Activated T-helper 9 cell treated with anti-CD3 and anti-CD28 coated beads, Interleukin-2, amount 50 U/mL, for 16 hours (primary cell): ENCODE measurements at places on chromosomes 13 and 19.

DNA sequence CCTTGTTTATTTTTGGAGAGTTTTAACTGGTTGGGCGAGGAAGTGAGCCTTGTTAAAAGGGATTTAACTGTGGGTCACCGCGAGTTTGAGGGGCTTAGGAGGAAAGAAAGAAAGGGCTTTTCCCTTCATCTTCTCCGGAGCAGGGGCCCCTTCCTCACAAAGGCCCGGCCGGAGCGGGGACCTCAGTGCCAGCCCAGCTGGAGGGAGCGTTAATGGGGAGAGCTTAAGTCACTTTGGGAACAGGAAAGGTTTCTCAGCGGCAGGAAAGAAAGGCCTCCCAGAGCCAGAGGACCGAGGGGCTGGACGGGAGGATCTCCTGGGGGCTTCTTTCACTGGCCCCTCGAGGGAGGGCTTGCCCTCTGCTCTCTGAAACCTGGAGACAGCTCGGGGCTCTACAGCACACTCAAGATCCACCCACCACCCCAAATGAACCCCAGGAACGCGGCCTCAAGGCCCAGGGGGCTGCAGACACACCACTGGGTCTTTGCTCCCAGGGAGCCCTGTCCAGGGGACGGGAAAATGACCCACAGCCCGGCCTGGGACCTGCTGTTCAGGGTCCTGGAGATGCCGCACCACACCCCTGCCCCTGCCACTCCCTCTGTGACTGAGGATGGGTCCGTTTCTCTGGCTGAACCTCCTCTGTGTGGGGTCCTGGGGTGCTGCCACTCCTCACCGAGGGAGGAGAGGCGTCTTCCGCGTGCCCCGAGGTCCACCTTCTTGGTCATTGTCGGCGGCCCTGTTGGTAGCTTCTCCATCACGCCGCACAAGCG is 128.3 kb downstream of the URI1 start:
- DNase-seq: no peak

DNA sequence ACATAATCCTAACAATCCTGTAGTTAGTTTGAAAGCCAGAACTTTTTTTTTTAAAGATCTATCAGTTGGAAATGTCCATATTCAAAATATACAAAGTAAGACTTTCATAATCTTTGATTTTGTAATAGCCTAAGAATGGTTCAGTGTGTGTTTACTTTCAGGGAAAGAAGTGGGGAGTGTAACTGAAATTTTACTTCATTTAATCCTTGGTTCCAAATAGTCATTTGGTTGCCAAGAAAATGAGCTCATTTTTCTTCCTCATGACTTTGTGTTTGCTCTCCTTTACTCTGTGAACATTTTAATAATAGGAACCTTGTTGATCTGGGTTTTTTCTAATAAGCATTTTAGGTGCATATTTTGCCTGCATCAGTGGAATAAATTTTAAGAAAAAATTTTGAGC is 278.8 kb downstream of the SLITRK6 start:
- DNase-seq: no peak

GRCh38 chr13:44142540-44142867 is 231.1 kb upstream of the SERP2 start:
- DNase-seq: no peak

DNA sequence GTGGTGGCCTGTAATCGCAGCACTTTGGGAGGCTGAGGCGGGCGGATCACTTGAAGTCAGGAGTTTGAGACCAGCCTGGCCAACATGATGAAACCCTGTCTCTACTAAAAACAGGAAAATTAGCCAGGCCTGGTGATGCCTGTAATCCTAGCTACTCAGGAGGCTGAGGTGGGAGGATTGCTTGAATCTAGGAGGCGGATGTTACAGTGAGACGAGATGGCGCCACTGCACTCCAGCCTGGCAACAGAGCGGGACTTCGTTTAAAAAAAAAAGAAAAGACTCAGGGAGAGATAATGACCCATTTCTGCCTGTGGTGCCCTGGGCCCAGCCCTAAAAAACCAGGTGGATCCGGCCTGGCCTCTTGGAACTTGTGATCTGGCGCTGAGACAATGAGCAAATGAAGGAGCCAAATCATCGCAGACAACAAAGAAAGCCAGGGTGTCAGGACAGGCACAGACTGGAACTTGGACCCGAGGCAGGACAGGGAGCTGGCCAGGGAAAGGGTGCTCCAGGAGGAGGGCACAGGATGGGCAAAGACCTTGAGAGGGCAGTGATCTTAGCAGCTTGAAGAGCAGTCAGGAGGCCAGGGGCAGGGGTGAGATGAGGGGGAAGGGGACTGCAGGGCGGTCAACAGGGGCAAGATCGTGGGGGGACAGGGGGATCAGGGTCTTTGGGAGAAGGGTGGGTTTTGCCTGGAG is 962 bp upstream of the JAK3 start:
- no peak for DNase-seq

GRCh38 chr13:86193281-86193680 is 394.1 kb upstream of the SLITRK6 start:
- DNase-seq: no peak

- no peak for DNase-seq
Observed at GRCh38 chr13:81104035-81104715, 763.2 kb upstream of the SPRY2 start.

DNA sequence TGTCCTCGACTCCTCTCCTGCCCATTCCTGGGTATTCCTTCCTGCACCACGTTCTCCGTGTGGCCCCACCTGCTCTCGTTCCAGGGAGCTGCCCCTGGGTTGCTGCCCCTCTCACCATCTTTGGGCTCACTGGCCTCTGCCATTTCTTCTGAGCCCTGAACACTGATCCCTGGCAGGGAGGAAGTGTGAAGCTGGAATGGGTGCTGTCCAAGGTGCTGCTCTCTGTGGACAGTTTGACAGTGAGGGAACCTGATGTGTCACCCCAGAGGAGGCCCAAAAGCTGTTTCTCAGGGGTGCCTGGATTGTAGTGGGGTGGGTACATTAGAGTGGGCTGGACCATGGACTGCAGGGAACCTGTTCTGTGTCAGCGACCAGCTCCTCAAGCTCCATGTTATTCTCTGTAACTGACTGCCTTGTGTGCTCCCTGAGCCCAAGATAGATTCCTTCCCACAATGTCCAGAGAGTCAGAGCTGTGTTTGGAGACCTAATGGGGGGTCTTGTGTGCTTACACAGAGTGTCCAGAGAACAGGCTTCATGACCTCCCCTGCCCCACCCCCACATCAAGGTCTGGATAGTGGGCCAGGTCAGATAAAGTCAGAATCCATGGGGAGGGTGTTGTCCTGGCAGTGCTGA is 7.2 kb upstream of the CEACAM8 start:
- DNase-seq: no peak

DNA sequence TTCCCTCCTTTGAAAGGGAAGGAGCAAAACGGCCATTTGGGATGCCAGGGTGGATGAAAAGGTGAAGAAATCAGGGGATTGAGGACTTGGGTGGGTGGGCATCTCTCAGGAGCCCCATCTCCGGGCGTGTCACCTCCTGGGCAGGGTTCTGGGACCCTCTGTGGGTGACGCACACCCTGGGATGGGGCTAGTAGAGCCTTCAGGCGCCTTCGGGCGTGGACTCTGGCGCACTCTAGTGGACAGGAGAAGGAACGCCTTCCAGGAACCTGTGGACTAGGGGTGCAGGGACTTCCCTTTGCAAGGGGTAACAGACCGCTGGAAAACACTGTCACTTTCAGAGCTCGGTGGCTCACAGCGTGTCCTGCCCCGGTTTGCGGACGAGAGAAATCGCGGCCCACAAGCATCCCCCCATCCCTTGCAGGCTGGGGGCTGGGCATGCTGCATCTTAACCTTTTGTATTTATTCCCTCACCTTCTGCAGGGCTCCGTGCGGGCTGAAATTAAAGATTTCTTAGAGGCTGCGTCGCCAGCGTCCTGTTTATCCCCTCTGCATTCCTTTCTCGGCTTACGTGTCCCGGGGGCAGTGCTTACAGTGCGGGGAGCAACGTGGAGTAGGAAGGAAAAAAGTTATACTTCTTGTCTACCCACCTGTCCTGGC is 15.2 kb upstream of the S1PR4 start:
- peak; percentile 45 for DNase-seq

DNA sequence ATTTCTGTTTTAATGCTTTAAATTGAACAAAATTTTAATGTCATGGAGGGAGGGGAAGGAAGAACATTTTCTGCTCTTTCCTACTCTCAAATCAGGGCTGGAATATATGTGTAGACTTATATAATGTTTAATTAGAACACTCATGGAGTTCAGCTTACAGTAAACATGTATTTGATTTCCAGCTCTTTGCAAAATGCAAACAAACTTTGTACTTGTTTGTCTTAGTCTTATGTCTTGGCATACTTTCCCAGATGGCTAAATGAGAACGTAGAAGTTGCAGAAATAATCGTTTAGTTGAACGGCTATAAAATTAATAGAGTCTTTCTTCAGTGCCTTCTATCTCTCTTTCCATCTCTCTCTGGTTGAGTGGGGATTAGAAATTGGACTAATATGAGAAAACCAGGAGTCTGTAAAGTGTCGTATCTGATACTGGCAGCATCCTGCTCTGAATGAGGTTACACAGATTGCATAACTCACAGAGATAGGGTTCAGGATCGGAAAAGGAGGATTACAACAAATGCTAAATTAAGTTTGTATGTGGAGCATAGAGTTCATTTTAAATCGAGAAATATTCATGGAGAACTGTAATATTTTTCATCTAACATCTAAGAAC is 82.3 kb downstream of the FGF9 start:
- no peak for DNase-seq
